Common myeloid progenitor, CD34-positive (primary cell): ENCODE measurements at places on chromosomes 13 and 19.

DNA sequence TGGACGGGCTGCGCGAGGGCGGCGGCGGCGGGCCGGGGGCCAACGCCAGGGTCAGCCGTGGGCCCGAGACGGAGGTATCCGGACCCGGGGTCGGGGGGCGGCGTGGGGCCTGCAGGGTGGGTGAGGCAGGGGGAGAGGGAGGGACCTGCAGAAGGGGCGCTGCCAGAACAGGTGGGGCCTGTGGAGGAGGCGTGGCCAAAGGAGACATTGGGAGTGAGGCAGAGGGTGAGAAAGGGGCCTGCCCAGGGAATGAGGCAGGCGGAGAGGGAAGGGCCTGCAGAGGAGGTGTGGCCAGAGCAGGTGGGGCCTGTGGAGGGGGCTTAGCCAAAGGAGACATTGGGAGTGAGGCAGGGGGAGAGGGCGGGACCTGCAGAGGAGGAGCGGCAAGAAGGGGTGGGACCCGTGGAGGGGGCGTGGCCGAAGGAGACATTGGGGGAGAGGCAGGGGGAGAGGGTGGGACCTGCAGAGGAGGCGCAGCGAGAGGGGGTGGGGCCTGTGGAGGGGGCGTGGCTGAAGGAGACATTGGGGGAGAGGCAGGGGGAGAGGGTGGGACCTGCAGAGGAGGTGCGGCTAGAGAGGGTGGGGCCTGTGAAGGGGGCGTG is 4.2 kb downstream of the PRR36 start:
- DNase-seq = peak; percentile 92

DNA sequence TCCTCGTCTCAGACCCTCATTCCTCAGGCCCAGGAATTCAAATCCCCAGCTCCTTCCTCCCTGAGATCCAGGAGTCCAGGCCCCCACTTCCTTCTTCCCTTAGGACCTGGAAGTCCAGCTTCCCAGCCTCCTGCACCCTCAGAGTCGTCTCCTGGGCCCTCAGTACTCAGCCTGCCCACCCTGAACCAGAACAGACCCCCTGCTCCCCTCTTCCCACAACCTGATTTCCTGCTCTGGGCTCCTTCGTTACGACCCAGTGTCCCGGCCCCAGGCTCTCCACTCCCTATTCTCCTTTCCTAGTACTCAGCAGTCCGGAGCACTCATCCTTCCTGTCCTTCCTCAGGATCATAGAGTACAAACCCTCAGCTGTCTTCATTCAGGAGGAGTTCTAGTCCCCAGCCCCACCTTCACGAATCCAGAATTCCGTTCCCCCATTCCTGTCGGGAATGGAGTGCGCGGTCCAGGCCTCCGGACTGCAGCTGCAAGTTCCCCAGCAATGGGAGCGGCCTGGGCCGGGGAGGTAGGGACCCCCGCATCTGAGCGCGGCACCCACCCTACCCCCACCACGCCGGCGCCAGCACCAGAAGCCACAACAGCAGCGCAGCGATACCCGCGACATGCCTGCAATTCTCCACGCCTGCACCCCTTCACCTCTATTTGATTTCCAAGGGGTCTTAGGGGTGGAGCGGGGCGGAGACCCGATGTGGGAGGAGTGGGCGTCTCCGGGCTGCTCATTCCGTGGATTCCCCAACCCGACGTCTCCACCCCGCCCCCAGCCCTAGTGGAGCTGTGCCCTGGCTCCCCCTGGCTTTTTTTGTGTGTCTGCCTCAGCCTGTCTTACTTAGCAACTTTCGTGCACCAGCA is 12.7 kb downstream of the EGLN2 start:
- peak; percentile 33 for DNase-seq

DNA sequence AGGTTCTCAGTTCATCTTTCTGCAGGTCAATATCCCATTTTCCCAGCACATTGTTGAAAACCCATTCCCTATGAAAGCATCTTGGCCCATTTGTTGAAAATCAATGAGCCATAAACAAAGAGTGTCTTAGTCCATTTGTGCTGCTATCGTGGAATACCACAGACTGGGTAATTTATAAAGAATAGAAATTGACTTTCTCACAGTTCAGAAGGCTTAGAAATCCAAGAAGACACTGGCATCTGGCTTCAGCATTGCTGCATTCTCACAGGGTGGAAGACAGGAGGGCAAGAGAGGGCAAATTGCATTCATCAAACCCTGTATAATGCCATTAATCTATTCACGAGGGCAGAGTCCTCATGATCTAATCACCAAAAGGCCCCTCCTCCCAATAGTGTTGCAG is 34.1 kb downstream of the ZNF823 start:
- no peak for DNase-seq

DNA sequence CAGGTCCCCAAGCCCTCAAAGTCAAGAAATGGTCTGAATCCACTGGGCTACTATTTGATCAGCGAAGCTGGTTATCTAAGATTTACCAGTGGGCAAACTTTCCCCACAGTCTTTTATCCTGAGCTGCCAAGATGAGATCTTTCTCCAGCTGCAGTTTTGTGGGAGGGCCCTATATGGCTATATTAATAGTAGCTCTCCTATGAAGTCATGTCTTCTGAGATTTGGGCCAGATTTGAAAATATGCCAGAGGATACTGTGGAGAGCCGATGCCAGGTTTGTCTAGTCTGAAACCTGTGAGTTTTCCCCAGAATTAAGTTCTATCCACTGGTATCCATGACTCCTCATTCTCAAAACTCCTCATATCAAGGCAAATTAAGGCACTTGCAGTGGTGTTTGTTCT is 173.2 kb downstream of the FLT1 start:
- DNase-seq = no peak

DNA sequence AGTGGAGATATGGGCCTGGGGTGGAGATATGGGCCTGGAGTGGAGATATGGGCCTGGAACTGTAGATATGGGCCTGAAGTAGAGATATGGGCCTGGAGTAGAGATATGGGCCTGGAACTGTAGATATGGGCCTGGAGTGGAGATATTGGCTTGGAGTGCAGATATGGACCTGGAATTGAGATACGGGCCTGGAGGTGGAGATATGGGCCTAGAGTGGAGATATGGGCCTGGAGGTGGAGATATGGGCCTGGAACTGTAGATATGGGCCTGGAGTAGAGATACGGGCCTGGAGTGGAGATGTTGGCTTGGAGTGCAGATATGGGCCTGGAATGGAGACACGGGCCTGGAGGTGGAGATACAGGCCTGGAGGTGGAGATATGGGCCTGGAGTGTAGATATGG is 402 bp downstream of the KIR3DL3 start:
- no peak for DNase-seq

DNA sequence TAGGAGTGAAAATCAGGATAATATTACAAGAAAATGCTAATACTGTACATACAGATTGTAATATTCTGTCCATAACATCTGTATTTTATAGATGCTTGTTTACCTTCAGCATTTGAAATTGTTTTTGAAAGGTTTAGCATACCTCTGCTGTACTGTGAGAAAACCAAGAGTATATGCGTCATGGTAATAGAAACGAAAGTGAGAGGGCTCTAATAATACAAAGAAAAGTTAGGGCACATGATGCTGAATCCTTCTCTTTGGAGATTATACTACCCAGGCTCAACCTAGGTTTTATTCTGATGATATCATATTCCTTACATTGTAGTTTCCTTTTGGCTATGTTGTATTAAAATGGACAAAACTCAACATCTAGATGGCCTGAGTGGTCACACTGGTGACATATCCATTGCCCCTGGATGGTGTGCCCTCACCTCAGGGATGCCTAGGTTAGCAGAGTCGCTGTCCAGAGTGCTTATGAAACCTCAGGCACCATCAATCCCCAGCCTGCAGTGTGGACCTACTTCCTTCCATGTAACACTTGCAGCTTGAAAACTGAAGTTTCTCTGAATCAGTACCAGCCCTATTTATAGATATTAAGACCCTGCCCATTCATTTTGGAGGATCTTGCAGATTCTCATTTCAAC is 253.7 kb downstream of the KCTD12 start:
- DNase-seq = peak; percentile 12

DNA sequence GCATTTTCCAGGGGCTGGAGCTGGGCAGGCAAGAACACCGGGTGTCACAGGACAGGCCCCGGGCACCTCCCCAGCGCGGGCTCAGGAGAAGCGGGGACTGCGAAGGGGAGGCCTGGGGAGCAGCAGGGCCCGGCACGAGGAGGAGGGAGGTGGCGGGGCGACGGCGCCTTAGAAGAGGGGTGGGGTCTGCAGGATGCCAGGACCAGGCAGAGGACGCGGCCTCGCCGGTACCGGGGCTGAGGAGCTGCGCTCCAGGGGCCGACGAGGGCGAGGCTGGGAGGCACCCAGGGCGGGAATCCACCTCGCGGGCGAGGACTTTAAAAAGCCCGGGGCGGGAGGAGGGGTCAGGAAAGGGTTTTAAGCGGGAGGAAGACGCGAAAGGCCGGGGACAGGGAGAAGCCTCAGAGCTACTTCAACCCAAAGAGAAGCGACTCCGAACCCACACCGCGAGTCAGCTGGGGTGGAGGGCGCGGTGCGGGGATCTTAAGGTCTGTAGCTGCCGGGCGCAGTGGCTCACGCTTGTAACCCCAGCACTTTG is 665 bp downstream of the ZNF347 start:
- DNase-seq = peak; percentile 20

DNA sequence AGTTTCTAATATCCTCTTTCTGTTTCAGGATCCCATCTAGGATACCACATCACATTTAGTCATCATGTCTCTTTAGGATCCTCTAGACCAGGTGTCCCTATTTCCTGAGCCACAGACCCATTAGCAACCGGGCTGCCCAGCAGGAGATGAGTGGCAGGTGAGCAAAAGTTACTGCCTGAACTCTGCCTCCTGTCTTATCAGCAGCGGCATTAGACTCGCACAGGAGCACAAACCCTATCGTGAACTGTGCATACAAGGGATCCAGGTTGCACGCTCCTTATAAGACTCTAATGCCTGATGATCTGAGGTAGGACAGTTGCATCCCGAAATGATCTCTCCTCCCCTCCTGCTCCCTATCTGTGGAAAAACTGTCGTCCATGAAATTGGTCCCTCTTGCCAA is 7.8 kb upstream of the CEBPG start:
- DNase-seq = no peak

DNA sequence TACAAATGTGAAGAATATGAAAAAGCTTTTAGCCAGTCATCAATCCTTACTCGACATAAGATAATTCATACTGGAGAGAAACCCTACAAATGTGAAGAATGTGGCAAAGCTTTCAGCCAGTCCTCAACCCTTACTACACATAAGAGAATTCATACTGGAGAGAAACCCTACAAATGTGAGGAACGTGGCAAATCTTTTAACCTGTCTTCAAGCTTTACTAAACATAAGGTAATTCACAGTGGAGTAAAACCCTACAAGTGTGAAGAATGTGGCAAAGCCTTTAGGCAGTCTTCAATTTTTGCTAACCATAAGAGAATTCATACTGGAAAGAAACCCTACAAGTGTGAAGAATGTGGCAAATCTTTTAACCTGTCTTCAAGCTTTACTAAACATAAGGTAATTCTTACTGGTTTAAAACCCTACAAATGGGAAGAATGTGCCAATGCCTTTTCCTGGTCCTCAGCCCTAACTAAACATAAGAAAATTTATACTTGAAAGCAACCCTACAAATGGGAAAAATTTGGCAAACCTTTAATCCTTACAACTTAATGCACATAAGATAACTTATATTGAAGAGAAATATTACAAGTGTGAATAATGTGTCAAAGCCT is 74.1 kb upstream of the ZNF681 start:
- DNase-seq = no peak

DNA sequence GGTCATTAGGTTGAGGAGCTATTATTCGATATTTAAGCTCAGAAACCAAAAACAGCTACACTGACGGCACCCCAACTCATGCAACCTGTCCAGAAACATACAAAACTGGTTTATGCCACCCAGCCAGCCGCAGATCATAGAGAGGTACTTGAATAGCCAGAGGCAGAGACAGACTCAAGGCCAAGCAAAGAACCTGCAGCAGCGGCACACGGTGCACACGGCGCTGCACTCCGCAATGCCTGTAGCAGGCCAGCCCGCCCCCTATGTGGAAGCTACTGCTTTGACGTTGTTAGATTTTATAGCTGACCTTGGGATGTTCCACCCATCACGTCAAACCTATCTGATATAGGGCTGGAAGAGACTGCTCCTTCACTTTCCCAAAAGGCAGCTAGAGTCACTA is 11.9 kb upstream of the DHRS12 start:
- no peak for DNase-seq
